A549 treated with Mapracorat at 1 μM for 4 hours (cell line): ENCODE measurements at places on chromosomes 13 and 19. TPM values are rescaled to one million over a fixed set of nuclear protein-coding genes. Genes with fewer than 3 reads are reported as not detected.

Gene KIR3DL1
- not detected in 5 replicates for total RNA-seq

Gene TMEM161A
- 19.3 to 29.0 TPM (median 26.1 TPM) in 5 replicates for total RNA-seq

Gene HRC
- total RNA-seq = not detected in 5 replicates

Gene HCN2
- total RNA-seq = 25.9 to 39.7 TPM (median 37.5 TPM) in 5 replicates

Gene TTYH1
- total RNA-seq = 0.42 TPM in 1 of 5 replicates, not detected in the others

Gene ERICH4
- 0.15 TPM in 1 of 5 replicates, not detected in the others for total RNA-seq

Gene FGF14
- not detected in 5 replicates for total RNA-seq

Gene ZNF100
- not detected in 5 replicates for total RNA-seq

Gene GAS6
- total RNA-seq = 6.4 to 9.7 TPM (median 8.4 TPM) in 5 replicates

Gene CLASRP
- total RNA-seq = 52.7 to 80.7 TPM (median 66.8 TPM) in 5 replicates

Gene ZNF813
- 0.13 to 0.37 TPM (median 0.17 TPM) in 5 replicates for total RNA-seq

Gene PSG7
- 0.07 to 0.16 TPM (median 0.10 TPM) in 3 of 5 replicates, not detected in the others for total RNA-seq

Gene IGFL2
- total RNA-seq = 0.20 to 1.3 TPM (median 0.34 TPM) in 5 replicates

Gene FCGBP
- total RNA-seq = 0.29 to 1.3 TPM (median 0.80 TPM) in 5 replicates

Gene CGB8
- total RNA-seq = 2.4 to 3.4 TPM (median 3.2 TPM) in 5 replicates

Gene SPATA13
- 6.7 to 10.0 TPM (median 7.7 TPM) in 5 replicates for total RNA-seq

Gene ZNF470
- total RNA-seq = 0.96 to 2.4 TPM (median 1.3 TPM) in 5 replicates

Gene CYP4F2
- 0.07 to 0.19 TPM (median 0.15 TPM) in 3 of 5 replicates, not detected in the others for total RNA-seq

Gene ZNF208
- not detected in 5 replicates for total RNA-seq

Gene VSIG10L
- total RNA-seq = 9.6 to 14.1 TPM (median 13.8 TPM) in 5 replicates

Gene UQCR11
- 87.9 to 189 TPM (median 174 TPM) in 5 replicates for total RNA-seq
